Stimulated activated effector memory CD8-positive, alpha-beta T cell treated with anti-CD3 and anti-CD28 coated beads, Interleukin-12 subunit alpha, Interleukin-12 subunit beta, amount 100 ng/mL, for 72 hours (primary cell): ENCODE measurements at places on chromosomes 12 and 14.

GRCh38 chr12:24948420-24948756, 513 bp downstream of the BCAT1 start:
- no peak for DNase-seq

- no peak for DNase-seq
These were observed 56.9 kb upstream of the FAM222A start for GRCh38 chr12:109656743-109657142.

DNA sequence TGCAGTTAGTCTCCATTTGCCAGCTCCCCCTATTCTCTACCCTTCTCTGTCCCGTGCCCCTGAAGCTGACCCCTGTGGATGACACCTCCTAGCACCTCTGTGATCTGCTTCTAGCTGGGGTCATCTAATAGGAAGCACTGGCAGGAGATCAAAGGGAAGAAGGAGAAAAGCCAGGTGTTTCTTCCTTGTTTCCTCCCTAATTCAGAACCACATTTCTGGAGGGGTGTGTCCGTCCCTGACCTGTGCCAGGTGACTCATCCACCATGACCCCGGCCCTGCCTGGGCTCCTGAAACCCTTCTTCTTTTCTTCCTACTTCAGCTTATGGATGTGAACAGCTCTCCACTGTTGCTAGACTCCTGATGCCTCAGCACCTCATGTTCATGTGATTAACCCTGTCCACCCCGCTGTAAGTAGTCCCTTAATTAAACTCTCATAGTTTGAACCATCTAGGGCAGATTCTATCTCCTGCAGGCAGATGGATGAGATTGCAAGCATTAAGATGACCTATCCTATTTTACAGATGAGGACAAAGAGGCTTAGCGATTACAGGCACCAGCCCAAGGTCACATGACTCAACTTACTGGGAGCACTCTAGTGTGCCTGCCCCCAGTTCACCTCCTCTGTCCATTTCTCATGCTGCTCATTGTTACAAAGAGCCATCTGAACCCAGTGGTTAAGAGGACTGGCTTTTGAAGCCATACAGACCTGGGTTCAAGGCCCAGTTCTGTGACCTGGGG, 770.5 kb downstream of the MED13L start:
- DNase-seq = no peak

DNA sequence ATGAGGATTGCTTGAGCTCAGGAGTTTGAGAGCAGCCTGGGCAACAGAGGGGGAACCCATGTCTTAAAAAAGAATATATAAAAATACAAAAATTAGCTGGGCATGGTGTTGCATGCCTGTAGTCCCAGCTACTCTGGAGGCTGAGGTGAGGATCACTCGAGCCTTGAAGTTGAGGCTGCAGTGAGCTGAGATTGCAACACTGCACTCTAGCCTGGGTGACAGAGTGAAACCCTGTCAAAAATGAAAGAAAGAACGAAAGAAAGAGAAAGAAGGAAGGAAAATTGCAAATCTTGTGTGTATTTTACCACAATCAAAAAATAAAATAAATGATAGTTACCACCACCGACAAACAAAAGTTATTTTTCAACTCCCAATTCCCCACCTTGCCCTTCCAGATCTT, 45.3 kb downstream of the SPRING1 start:
- no peak for DNase-seq

- no peak for DNase-seq
These were observed 13.5 kb downstream of the DGLUCY start for GRCh38 chr14:91127401-91127801.

- no peak for DNase-seq
These were observed 95.1 kb downstream of the LLPH start for GRCh38 chr12:66035288-66035966.

DNA sequence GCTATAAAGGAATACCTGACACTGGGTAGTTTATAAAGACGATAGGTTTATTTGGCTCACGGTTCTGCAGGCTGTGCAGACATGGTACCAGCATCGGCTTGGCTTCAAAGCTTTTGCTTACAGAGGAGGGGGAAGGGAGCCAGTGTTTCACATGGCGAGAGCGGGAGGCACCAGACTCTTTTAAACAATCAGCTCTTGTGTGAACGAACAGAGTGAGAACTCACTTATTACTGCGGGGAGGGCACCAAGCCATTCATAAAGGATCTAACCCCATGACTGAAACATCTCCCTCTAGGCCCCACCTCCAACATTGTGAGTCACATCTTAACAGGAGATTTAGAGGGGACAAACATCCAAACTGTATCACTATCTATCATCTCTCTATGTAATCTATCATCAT, 227.4 kb downstream of the TMEM132D start:
- DNase-seq = no peak

DNA sequence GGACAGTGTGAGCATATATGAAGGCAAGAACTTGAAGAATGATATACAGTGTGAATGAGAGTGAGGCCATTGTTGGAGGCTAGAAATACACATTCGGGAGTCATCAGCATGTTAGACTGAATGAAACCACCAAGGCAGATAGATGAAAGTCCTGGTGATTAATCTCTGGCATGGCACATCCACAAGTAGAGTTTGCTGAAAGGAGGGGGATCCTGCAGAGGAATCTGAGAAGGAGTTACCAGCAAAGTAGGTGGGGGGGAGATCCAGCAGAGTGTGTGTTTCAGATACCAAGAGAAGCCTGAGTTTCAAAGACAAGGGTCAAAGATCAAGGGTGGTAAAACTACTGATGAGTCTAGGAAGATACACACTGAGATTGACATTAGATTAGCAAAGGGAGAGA, 426.7 kb upstream of the DCN start:
- no peak for DNase-seq

GRCh38 chr12:18799561-18799960, 61.6 kb downstream of the CAPZA3 start:
- DNase-seq = no peak

DNA sequence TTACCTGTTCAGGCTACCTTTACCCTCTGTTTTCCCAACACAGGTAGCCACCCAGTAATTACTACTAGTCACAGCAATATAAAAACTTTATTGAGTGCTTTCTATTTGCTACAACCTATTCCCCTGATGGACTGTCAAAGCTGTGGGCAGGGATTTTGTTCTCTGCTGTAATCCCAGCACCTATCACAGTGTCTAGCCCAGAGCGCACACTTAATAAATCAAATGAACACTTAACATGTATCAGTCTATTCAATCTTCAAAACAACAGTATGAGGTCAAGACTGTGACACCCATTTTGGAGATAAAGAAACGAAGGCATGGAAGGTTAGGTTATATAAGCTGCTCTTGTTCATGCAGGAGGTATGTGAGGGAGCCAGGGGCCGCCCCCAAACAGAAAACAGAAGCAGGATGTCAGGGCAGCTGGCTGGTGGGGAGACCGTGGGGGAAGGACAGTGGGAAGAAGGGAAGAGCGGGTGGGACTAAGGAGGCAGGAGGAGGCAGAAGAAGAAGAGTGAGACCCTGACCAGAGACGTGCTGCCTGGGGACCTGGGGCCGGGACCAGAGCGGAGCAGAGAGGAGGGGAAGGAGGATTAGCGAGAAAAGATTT, 1.7 kb downstream of the TNFRSF1A start:
- no peak for DNase-seq

DNA sequence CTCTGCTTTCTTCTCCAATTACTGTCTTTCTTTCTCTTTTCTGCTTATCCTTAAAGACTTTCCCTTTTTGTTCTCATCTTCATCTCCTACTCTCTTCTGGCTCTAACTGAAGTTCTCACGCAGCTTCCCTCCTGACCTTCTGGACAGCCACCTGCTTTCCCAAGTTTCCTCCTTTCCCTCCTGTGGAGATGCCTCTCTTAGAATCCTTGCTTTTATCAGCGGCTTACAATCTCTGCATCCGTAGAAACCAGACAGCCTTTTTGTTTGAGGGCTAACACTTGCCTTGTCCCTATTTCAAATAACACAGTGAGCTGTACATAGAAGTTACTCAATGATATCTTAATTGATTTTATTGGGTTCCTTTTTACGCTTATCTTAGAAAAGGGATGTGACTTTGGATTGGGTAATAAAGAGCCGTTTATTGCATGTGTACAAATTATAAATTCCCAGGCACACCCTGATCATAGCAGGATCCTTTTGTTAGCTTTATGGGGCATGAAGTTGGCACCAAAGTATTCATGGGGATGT, 2.1 kb upstream of the LGALS3 start:
- no peak for DNase-seq

DNA sequence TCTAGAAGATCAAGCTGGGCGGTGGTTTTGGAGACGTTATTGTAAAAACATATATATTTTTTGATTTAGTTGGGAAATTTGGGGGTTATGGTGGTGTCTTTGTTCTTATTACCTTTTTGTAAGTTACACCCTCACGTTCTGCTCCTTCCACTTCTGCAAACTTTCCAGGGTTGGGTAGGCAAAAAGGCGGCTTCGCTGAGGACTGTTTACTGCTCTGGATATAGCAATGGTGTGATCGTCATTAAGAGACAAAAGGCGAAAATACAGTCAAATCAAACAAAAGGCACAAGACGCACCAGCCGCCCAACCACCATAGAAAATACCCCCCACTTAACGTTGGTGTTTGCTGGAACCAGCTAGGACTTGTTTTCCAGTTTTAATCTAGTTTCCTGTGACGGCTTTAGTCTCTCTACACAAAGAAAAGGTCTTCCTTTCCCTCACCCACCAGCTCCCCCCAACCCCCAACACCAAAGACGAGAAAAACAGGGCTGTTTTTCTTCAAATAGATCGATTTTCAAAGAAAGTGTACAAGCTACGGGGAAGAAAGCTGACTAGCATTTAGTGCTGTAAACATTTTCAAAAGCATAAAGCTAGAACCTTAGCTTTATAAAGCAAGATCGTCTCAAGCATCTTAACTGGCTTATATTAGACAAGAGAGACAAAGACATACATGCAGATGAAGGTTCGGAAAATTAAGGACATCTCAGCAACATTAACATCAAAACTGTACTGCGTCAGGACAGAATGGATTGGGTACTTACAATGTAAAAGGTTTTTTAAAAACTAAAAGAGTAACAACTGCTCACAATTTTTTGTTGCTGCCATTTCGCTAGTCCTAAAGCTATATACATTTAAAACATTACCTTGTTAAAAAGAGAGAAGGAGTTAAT, 2.0 kb upstream of the SETD1B start:
- no peak for DNase-seq

DNA sequence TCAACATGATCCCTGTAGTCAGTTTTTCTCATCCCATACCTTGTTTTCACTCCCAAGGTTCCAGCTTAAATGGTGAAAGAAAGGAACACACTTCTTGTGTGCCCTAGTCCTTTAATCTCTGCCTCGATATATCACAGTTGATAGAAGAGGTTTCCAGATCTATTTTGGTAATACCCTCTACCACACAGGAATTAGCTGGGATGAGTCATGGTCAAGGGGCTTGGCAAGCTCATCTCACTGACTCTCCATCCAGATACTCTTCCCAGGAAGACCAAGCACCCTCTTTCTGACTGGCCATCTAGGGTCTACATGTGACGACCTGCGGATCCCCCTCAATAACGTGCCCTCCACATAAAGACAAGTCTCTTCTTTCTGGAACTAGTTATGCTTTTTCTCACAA, 277.9 kb downstream of the ITPR2 start:
- DNase-seq = no peak

GRCh38 chr12:41899577-41899976, 245.1 kb downstream of the GXYLT1 start:
- DNase-seq = no peak

GRCh38 chr12:823028-823698, 70.8 kb downstream of the WNK1 start:
- no peak for DNase-seq

- no peak for DNase-seq
These were observed 71.6 kb downstream of the PDE6H start for GRCh38 chr12:15044471-15044870.

- DNase-seq = no peak
These were observed 4.5 kb upstream of the DNAH10 start for GRCh38 chr12:123757561-123757960.

DNA sequence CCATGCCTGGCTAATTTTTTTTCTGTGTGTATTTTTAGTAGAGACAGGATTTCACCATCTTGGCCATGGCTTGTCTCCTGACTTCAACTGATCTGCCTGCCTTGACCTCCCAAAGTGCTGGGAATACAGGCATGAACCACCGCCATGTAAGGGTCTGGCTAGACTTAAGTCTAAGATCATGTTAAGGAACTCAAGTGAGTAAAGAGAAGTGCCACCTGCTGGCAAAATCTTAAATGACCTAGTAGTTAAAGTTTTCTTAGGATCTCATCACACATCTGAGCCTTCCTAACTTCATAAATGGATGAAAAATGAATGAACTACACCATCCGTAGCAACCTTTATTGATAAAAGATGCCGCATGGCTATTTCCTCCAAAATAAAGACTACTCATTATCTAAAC, 1.7 kb upstream of the C12orf56 start:
- DNase-seq = no peak

- DNase-seq = no peak
These were observed 67.7 kb downstream of the EID3 start for GRCh38 chr12:104371043-104371870.

- DNase-seq = no peak
These were observed 6.7 kb downstream of the STAC3 start for GRCh38 chr12:57244312-57244696.

DNA sequence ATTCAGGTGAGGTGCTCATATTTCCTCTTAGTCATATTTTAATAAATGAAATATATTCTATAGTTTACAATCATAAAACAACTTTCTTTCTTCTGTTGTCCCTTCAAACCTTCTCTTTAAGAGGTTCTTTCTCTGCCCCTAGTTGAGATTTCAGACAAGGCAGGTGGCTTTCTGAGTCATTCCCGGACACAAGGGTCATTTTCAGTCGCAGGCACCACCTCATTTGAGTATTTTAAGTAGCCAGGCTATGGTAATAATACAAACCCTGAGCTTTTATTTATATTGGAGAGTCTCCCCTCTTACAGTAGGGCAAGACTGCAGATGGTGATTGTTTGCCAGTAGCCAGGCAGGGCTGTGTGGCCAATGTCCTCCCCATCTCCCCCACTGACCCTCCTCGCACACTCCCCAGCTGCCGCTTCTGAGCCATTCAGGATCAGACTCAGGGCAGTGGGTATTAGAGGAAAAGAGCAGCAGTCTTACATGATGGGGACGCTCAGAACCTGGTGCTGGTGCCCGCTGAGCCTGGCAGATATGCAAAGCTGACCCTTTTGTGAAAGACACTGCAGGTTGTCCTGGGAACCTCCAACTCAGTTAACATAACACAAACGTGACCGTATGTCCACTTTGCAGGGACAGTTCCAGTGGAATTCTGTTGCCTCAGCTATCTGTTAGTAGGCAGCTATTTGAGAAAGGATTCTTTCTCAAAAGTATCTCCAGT, 101.1 kb upstream of the BCL2L14 start:
- no peak for DNase-seq

- DNase-seq = no peak
These were observed 231.3 kb downstream of the ZFP36L1 start for GRCh38 chr14:68561531-68562007.

GRCh38 chr14:74267588-74267987, 28.3 kb downstream of the VSX2 start:
- DNase-seq = no peak
